Activated CD4-positive, alpha-beta T cell treated with anti-CD3 and anti-CD28 coated beads, Interleukin-2, amount 50 U/mL, for 4 hours (primary cell): ENCODE measurements at places on chromosomes 1 and 21.
A peak's percentile ranks its signal among the peaks of the same experiment; 100 is the strongest.

DNA sequence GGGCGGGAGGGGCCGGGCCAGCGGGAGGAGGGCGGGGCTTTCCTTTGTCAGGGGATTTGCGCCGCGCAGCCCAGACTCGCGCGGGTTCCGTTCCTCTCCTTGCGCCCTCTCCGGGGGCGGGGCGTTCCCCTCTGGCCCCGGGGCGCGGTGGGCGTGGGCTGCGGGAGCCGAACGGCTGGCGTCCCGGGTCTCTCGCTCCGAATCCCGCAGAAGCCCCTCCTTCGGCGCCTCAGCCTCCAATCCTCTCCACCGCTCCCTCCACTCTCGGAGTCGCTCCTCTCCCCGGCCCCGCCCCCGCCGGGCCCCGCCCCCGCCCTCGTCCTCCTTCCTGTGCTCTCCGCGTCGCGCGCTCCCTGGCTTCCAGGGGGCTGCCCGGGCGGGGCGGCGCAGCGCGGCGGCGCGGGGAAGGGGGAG lies 82.8 kb upstream of the BMP8A start:
- DNase-seq: peak; percentile 79

- DNase-seq: no peak
These were observed 4.8 kb downstream of the RC3H1 start for GRCh38 chr1:174017231-174017970.

DNA sequence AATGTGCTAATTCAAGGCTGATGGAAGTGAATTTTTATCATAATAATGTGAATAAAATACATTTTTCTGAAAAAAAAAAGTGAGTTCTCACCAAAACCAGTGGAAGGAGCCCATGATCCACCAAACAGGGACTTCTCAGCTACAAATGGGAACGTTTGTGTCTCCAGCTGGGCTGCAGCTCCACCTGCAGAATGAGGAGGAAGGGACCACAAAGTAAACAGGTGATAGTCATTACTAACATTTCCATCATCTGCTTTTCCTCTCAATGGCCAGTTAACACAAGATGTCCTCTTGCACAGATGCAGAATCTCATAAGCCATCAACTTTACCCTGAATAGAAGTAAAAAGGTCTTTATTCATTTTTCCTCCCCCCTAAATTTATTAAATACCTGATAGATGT lies 246.2 kb downstream of the MRPL39 start:
- no peak for DNase-seq

DNA sequence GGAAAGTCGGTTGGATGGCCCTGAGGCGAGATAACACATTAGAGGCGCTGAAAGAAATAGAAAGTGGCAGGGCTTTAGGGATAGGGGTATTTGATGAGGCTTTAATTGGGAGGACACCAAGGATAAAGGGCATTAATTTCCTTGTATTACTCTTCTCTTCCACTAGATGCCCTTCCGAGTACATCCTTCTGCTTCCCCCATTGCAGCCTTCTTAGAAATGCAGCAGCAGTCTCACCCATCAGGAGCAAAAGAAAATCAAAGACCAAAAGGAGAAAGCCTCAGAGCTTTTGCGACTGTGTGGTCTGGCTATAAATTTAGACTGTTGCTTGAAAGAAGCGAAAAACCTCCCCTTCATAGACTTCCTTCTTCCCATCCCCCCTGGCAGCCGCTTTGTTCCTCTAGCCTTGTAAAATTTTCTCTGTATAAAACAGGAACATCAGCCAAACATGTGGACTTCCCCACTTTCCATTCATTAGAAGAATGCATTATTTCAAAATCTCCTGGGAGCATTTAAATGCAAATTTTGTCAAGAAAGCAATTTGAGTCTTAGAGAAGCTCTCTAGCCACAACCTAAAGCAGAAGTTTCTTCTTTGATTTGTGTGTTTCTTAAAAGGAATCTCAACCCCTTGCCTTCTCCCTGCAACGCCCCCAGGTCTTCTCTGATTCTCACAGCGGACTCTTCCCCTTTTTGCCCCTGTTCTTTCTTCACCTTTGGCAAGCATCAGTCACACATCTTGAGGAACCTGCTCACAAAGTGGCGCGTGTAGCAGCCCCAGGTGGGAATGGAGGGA lies 76.6 kb downstream of the NDUFS5 start:
- no peak for DNase-seq

GRCh38 chr1:77015748-77016341 lies 148.6 kb downstream of the ST6GALNAC5 start:
- no peak for DNase-seq

DNA sequence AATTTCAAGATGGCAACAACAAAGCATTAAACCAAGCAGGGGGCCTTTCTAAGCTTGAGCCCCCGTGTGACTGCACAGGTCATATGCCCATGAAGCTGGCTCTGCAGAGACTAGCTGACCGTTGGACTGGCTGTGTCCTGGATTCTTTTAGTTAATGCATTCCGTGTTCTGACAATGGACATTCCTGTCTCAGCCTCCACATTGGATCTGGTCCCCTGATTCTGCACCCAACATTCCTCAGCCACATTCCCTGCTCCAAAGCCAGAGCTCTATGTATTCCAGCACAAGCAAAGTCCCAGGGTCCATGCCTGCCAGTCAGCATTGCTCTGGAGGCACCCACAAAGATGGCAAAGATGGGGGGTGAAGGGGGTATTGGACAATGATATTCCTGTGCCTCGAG lies 5.1 kb upstream of the NAV1 start:
- no peak for DNase-seq

DNA sequence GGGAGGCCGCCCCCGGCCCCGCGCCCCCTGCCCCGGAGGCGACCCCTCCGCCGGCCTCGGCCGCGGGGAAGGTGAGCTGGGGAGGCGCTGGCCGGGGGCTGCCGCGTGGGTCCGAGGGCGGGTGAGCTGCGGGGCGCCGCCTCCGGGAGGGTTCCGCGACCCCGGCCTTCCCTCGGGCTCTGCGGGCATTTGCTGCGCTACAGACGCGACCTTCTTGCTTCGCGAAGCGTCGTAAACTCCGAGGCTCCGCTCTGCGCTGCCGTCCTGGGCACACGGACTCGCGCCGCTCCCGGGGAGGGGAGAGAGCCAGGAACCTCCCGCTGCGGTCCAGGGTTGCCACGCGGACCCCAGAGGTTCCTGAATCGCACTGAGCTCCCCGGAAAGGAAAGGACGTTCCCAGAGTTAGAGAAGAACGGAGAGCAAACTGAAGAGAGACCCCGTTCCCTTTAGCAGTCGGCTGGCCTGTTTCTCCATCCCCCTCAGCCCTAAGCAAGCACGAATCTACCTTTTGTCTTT lies 345 bp downstream of the SLX9 start:
- DNase-seq: no peak

GRCh38 chr1:234550341-234551031 lies 59.5 kb downstream of the IRF2BP2 start:
- no peak for DNase-seq

DNA sequence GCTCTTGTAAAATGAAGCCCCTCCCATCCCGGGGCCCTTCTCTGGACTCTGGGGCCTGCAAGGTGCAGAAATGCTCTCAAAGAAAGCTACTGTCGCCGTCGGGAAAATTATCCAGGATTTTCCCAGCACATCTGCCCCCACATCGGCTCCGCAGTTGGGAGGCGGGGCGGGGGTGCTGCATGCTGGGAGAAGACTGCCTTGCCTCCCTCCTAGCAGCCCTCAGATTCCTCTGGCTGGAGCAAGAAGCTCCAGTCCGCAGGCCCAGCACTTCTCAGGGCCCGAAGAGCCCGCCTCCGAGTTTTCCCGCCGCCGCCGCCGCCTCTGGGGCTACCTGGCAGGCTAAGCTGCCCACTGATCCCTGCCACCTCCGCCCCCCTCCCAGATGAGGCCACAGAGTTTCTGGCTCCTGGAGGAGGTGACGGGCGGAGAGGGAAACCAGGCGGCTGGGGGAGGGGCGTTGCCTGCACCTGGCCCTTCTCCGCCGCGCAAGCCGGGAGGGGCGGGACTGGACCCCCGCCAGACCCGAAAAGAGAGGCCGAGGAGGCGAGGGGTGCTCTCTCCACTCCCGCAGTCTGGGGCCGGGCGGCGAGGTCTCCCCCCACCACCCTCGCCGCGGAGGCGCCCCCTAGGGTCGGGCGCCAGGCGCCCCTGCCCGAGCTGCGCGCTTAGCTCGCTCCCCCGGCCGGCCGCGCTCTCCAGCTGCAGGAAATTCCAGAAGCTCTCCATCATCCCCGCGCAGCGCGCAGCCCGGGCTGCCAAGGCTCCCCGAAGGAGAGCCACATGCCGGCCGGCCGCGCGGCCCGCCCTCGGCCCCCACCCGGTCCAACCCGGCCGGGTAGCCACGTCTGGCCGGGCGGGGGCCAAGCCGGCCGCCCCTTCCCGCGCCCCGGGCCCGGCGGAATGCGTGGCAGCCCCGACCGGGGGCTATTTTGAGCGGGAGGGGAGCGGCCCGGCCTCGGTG lies 28.8 kb downstream of the AHDC1 start:
- DNase-seq: no peak

DNA sequence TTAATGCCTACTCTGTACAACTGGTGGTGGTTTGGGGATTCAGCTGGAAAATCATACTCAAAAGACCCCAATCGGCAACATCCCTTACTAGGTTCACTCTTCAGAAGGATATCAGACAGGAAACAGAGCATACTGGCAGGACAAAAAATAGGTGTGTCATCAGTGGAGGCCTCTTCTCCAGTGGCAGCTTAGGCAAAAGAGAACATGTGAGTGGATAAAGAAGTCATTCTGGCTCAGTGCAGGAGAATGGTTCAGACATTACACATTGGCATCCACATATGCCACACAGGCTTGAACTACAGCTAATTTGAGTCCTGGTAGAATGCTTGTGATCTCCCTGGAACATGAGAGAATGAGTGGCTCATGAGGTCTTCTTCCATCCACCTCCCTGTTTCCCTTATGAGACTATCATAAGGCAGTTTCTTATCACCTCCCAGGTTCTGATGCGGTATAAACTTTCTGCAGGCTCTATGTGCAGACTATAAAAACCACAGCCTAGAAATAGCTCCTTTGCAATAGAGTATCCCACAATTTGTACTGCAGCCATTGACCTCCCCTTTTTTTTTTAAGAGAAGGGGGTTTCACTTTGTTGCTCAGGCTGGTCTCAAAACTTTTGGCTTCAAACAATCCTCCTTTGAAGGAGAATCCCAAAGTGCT lies 24.7 kb downstream of the VAMP4 start:
- no peak for DNase-seq

DNA sequence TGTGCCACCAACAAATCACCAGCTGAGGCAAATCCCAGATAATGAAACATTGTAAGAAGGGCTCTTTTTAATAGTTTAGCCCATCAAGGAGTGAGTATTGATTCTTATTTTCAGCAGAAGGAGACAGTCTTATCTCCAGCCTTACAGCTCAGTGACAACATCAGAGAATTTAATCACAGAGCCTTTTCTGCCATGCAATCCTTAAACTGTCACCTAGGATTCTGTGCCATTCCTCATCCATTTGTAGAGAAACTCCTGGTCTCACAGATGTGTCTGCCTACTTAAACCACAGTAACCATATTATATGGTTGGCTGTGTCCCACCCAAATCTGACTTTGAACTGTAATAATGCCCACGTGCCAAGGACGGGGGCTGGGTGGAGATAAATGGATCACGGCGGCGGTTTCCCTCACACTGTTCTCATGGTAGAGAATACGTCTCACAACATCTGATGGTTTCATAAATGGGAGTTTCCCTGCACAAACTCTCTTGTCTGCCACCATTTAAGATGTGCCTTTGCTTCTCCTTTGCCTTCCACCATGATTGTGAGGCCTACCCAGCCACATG lies 217.7 kb downstream of the RERE start:
- no peak for DNase-seq

DNA sequence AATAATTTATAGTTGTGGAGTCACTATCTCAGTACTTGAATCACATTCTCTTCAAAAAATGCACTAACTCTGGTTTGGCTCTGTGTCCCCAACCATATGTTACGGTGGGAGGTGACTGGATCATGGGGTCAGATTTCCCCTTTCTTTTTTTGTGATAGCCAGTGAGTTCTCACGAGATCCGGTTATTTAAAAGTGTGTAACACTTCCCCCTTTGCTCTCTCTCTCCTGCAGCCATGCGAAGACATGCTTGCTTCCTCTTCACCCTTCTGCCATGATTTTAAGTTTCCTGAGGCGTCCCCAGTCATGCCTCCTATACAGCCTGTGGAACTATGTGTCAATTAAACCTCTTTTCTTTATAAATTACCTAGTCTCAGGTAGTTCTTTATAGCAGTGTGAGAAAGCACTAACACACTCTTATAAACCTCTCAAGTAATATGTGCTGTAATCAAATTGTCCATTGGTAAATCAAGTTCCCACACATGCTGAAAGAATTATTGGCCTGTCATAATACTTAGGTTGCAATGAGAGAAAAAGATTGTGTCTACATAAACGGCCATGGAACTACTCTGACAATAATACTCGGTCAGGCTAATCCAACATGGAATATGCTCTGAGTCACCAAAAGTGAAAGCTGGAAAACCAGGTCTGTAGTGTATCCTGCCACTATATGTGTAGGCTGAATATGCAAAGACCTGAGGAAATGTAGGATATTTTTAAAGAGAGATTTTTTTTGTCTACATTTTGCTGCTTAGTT lies 107.5 kb downstream of the SLC44A5 start:
- DNase-seq: no peak

DNA sequence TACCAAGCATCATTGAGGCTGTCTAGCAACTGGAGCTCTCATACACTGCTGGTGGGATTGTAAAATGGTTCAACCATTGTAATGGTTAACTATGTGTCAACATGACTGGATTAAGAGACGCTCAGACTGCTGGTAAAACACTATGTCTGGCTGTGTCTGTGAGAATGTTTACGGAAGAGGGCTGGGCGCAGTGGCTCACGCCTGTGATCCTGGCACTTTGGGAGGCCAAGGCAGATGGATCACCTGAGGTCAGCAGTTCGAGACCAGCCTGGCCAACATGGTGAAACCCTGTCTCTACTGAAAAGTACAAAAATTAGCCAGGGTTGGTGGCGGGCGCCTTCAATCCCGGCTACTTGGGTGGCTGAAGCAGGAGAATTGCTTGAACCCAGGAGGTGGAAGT lies 4.8 kb upstream of the FCRLA start:
- no peak for DNase-seq

DNA sequence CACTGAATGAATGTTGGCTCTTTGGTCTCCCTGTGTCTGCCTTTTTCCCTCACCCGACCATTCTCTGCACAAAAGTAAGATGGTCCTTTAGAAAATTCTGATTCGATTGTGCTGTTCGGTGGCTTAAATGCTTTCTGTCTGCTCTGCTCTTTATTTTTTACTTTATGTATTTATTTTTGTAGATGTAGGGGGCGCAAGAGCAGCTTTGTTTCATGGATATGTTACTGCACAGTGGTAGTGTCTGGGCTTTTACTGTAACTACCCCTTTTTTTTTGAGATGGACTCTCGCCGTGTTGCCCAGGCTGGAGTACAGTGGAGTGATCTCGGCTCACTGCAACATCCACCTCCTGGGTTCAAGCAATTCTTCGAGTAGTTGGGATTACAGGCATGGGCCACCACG lies 15.7 kb downstream of the NLRP3 start:
- no peak for DNase-seq

GRCh38 chr1:119276558-119276957 lies 92.0 kb upstream of the HAO2 start:
- DNase-seq: no peak

DNA sequence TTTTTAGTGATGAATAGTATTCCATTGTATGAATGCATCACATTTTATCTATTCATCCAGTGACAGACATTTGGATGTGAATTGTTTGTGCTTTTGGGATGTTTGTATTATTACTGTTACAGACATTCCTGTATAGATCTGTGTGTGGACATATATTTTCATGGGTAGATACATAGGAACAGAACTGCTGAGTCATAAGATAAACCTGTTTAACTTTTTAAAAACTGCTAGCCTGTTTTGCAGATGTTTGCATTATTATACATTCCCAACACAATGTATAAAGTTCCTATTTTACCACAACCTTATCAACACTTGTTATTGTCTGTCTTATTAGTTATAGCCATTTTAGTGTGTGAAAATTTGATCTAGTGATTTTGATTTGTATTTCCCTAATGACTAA lies 46.8 kb downstream of the TYW3 start:
- no peak for DNase-seq

GRCh38 chr1:212976586-212976985 lies 26.2 kb downstream of the VASH2 start:
- DNase-seq: no peak
